ENCODE measurements at places on chromosomes 3 and 15. TPM values are rescaled to one million over a fixed set of nuclear protein-coding genes. Genes with fewer than 3 reads are reported as not detected.

AADACL2 gene
- not detected for total RNA-seq

CLDN1 gene
- 6.0 TPM for total RNA-seq

ZNF662 gene
- total RNA-seq, result 0.21 TPM

GRCh38 chr3:135157045-135157740, 362.1 kb downstream of the EPHB1 start:
- no peak overlapping the region for H3K27ac ChIP-seq
- H3K27me3 ChIP-seq, result no peaks in the 10 kb centered on the region
- H3K4me3 ChIP-seq, result no peak overlapping the region
- DNase-seq, result no peak
- H3K4me1 ChIP-seq, result no peaks in the 10 kb centered on the region
- no peaks in the 10 kb centered on the region for H3K36me3 ChIP-seq

DNA sequence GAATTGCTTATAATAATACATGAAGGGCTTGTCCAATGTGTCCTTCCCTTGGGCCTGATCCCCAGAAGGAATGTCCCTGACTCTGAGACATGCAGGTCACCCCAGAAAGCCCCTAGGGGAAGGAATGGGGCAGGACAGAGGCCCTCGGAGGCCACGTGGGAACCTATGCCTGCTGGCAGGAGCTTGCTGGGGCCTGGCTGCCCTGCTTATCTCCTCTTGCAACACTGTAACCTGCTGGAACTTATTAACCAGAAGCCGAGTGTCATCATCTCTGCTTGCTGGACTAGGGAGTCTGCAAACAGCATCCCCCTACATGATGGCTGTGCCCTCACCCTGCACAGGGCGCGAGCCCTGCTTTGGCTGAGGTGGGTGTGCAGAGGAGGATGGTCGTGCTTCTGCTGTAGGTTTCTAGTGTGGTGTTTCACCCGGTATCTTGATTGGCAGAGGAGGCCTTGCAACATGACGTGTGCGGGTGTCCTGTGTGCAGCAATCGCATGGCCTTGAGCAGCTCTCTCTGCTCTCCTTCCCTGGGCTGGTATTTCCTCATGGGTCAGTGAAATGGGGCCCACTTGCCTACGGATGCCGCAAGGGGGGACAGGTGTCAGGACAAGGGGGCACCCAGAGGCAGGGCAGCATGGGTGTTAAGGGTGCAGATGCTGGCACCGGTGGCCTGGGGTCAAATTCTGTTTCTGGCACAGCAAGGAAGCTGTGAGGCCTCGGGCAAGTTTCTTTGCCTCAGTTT, 5.0 kb downstream of the CHST13 start:
- no peaks in the 10 kb centered on the region for H3K4me1 ChIP-seq
- DNase-seq, result no peak
- no peaks in the 10 kb centered on the region for H3K36me3 ChIP-seq
- no peak overlapping the region for H3K4me3 ChIP-seq

DNA sequence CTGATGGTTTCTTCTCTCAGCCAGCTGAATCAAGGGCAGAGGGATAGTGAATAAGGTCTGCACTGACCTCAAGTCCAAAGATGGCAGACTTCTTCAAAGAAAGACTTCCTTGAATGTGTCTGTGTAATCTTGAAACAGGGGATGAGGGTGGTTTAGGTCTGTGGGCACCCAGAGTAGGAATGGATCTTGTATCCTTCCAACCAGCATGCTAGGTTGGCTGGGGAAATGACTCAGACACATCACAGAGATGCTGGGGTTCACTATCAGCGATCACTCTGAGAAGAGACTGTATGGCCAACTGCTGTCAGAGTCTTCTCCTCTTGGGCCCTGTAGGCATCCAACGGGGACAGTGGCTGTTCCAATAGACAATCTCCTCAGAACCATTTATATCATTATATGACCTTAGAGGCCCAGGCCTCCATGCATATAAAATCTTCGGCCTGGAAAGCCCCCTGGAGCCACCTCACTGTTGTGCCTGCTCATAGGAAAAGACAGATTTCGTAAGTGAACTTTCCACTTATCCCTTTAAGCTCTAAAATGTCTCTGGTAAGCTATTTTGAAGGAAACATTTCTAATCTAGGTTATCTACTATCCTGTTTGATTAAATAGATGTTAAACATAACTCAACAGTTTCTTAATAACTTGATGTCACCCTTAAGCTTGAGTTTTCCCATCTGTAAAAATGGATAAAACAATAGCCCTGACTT, 58.5 kb downstream of the TIPARP start:
- peaks cover 5% of the 10 kb centered on the region for H3K36me3 ChIP-seq
- no peak for DNase-seq
- H3K27ac ChIP-seq, result no peak overlapping the region

GRCh38 chr3:164004205-164004604, 1074.1 kb downstream of the SI start:
- H3K36me3 ChIP-seq, result no peaks in the 10 kb centered on the region
- no peak overlapping the region for H3K27ac ChIP-seq
- H3K4me1 ChIP-seq, result no peaks in the 10 kb centered on the region
- DNase-seq, result no peak
- no peak overlapping the region for H3K4me3 ChIP-seq

- H3K27me3 ChIP-seq, result no peaks in the 10 kb centered on the region
- H3K4me1 ChIP-seq, result no peaks in the 10 kb centered on the region
- H3K4me3 ChIP-seq, result no peak overlapping the region
- H3K36me3 ChIP-seq, result no peaks in the 10 kb centered on the region
- no peak overlapping the region for H3K27ac ChIP-seq
These were observed 482.6 kb upstream of the ZNF717 start for GRCh38 chr3:76267851-76268380.

DNA sequence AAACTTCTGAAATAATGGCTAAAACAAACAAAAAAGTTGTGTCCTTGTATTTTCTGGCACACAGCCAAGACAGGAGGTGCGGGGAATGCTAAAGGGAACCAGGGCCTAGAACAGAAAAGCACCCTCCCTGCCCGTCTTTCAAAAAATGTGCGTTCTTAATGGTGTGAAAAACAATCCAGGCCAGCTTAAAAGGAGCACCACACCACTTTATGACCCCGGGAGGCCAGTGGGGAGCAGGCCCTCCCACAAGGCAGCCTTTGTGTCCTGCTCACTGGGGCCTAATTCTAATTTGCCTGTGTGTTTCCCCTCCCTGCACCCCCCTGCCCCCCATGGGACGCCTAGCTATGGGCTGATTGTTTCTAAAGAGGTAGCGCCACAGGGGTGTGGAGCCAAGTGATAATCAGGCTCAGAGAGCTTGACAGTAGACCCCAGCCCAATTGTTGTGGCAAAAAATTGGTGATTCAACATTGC, 181.4 kb downstream of the GREM1 start:
- no peaks in the 10 kb centered on the region for H3K36me3 ChIP-seq
- DNase-seq, result no peak
- H3K27me3 ChIP-seq, result peaks cover 4% of the 10 kb centered on the region
- no peaks in the 10 kb centered on the region for H3K4me1 ChIP-seq

- no peak overlapping the region for H3K4me3 ChIP-seq
- peaks cover 12% of the 10 kb centered on the region for H3K4me1 ChIP-seq
- no peak overlapping the region for H3K27ac ChIP-seq
- peaks cover 53% of the 10 kb centered on the region for H3K36me3 ChIP-seq
- no peak for DNase-seq
These were observed 63.1 kb downstream of the POLQ start for GRCh38 chr3:121482660-121483059.
